Immature natural killer cell (primary cell): ENCODE measurements at places on chromosomes 11 and 22.

DNA sequence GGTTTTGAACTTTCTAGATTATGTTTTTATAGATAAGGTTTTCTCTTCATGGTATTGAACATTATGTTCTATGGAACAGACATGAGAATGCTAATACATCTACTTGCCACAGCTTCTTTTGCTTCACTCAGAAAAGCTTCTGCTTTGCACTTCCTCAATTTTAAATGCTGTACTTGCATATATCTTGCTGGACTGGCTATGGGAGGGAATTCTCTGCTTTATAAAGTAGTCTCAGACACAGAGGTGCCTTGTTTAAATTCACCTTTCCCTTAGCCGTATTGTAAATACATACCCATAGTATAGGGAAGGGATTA lies 173.9 kb downstream of the DDX10 start:
- no peak for DNase-seq

DNA sequence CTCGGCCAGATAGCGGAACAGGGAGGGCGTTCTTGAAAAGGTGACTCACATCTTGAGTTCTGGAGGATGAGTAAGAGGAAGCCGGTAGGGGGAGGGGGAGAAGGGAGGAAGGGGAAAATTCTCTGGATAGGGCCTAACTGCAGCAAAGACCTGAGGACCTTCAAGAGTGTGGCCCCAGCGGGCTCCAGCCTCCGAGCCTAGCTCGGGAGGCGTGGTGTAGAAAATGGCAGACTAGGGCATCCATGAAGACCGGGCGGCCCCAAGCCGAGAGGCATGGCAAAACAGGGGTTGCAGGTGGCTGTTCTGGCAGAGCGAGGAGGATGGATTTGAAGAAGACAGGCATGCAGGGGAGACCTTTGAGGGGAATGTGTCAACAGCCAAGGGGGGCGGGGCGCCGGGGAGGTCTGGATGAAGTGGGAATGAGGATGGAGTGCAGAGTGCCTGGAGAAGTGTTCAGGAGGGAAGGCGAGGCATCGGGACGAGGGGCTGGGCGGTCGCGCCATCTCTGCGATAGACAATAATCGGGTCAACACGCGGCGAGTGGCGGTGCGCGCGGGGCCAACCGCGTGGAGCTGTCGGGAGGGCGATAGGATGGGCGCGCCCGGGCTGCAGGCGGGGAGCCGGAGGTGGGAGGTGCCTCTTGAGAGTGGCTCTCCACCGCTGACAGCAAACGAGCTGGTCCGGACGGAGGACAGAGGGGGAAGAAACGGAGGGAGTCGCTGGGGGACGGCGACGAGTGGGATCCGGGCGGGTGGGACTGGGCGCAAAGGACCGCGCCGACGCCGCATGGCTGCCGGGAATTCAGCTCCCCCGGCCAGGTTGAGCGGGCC lies 40.0 kb upstream of the CREB3L1 start:
- peak; percentile 18 for DNase-seq

- DNase-seq: no peak
Measured at GRCh38 chr22:38754751-38755154, 1.0 kb downstream of the SUN2 start.

- peak; percentile 50 for DNase-seq
Measured at GRCh38 chr22:36194971-36195370, 6.6 kb downstream of the APOL4 start.

GRCh38 chr11:118914987-118915386 lies 10.7 kb downstream of the BCL9L start:
- DNase-seq: peak; percentile 53

DNA sequence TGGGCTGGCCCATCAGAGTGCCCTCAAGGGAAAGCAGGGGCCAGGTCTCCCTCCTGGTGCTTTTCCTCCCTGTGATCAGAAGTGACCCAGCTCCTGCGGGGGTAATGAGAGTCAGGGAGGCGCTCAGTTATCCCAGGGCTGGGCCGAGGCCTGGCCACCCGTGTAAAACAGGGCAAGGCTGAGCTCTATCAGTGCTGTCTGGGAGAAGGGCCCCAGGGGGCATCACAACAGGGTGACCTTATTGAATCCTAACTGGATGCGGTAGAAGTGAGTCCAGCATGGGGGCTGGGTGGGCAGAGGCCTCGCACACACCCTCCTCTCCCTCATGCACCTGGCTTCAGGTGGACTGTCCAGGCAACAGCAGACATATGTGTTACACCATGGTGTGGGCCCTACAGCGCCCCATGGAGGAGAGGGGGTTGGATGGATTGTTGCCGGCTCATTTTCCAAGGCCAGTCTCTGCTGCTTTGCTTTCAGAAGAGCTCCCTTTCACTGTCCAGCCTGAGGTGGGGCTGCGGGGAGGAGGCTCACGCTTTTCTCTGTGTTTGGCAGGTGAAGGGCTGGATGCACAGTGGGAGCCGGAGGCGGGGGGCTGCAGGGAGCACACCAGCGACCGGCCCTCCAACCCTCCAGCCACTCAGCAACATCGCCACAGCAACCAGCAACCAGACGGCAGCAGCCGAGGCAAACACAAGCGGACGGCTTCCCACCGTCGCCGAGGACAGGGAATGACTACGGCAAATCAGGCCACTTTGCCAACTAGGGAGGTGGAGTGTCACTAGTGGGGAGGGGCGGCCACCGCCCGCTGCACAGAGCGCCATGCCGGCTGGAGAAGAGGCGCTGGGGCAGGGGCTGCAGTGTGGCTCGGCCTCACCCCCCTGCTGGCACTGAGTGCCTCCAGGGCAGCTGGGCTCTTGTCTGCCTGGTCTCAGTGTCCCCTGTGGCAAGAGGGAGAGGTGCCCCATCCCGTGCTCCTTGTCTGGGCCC lies 24.7 kb downstream of the GNAZ start:
- no peak for DNase-seq

DNA sequence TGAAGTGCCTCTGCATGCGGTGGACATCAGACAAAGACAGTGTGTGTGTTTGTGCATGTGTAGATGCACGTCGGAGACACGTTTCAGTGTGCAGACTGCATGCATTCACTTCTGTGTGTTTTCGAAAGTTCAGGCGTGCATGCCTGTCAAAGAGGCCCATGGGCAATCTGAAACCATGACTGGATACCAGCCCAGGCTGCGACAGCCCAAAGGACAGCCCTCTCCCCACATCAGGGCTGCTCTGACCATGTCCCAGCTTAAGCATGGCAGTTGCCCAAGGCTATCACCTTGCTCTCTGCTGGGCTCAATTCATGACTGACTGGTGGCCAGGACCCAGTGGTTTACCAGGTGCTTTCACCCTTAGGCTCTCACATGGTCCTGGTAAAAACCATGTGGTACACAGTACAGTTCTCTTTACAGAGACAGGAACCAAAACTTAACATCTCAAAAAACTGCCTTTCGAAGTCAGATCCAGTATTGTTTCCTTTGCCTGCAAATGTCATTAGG lies 423.7 kb upstream of the CADM1 start:
- no peak for DNase-seq

DNA sequence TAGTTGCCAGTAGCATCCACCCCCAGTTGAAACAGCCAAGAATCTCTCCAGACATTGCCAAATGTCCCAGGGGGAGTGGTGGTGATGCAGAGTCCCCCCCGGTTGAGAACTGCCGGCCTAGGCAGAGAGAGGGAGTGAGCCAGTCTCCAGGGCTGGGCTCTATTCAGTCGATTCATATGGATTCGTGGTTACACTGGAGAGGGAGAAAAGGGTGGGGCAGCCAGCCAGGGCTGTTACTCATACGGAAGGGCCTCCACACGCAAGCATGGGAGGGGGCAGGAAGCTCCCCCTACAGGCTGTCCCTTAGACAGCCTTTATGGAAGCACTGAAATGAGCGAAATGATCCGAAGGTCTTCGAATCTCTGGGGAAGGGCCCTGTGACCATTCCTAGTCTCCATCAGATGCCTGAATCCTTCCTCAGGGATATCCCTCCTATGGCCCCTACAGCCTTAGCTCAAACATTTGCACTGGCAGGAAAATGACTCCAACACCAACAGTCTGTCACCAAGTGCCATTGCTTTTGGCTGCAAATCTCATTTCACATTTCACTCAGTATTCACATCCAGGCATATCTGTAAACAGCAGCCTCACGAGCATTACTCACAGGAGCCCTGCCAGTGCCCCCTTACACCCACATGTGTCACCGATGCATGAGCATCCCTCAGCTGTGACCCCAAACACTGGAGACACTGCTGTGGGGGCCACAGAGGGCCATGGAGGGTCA lies 18.4 kb upstream of the TLCD5 start:
- no peak for DNase-seq

GRCh38 chr11:70456921-70457532 lies 58.7 kb downstream of the CTTN start:
- no peak for DNase-seq

DNA sequence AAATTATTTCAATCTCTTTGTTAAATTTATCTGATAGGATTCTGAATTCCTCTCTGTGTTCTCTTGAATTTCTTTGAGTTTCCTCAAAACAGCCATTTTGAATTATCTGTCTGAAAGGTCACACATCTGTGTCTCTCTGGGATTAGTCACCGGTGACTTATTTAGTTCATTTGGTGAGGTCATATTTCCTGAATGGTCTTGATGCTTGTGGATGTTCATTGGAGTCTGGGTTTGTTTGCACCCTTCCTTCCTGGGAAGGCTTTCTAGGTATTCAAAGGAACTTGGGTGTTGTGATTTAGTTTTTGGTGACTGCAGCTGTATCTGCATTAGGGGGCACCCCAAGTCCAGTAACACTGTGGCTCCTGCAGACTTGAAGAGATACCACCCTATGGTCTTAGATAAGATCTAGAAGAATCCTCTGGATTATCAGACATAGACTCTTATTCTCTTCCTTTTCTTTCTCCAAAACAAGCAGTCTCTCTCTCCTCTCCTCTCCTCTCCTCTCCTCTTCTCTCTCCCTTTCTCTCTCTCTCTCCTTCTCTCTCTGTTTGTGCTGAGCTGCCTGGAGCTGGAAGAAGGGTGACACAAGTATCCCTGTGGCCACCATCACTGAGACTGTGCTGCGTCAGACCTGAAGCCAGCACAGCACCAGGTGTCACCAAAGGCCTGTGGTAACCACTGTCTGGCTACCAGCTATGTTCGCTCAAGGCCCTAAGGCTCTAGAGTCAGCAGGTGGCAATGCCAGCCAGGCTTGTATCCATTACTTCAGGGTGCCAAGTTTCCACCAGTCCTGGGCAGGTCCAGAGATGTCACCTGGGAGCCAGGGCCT lies 3.3 kb upstream of the HEPN1 start:
- DNase-seq: no peak

GRCh38 chr11:11420191-11420898 lies 67.3 kb upstream of the CSNK2A3 start:
- no peak for DNase-seq

GRCh38 chr11:128506999-128507611 lies 80.3 kb downstream of the ETS1 start:
- DNase-seq: peak; percentile 36

GRCh38 chr22:49770547-49771265 lies 57.0 kb downstream of the BRD1 start:
- no peak for DNase-seq

DNA sequence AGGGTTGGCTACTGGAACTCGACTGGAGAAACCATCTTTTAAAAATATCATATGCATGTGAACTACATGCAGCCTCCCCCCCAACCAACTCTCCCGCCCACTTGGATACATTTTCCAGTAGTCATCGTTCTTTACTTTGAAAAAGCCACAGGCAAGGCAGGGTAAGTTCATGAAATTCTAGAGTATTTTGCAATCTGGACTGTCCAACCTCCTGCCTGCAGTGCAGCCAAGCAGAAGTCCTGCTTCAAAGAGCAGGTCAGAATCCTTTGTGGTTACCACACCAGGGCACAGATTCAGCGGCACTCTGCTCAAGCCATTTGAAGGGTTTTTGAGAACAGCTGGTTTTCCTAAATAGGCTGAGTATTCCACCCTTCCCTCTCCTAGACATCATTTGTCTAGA lies 12.1 kb downstream of the ELF5 start:
- DNase-seq: no peak

DNA sequence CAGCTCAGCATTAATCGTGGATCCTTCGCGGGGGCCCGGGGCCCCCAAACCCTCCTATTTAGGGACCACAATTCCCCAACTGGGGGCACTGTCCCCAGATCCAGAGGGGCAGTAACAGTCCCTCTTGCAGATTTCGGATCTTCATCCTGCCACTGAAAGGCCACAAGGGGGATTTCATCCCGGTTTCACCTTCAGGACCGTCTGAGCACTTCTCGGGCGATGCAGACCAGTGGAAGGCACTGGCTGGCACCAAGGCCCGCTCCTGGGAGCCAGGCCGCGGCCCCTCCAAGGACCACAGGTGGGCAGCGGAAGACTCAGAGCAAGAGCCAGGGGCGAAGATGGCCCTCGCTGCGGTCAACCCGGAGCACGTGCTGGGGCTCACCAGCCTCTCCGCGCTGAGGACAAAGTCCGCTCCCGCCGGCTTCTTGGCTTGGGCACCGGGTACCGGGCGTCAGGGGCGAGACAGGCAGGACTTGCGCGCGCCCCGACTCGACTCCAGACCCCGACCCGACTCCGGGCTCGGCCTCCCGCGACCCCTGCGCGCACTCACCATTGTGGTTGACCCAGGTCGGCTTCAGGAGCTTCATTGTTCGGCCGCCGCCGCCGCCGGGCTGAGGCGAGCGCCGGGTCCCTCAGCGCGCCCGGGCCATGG lies 517 bp downstream of the HIRA start:
- DNase-seq: peak; percentile 50

DNA sequence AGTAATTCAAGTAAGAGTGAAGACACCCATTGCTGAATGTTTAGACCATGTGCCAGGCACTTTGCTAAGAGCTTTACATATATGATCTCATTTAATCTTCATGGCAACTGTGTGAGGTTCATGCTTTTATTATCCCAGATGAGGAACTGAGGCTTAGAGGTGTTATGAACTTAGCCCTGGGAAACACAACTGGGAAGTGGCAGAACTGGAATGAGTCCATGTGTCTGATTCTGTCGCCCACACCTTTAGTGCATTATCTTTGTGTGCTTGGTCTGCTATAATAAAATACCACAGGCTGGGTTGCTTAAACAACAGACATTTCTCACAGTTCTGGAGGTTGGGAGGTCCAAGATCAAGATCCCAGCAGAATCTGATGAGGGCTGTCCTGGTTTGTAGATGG lies 108.7 kb upstream of the PLET1 start:
- no peak for DNase-seq

DNA sequence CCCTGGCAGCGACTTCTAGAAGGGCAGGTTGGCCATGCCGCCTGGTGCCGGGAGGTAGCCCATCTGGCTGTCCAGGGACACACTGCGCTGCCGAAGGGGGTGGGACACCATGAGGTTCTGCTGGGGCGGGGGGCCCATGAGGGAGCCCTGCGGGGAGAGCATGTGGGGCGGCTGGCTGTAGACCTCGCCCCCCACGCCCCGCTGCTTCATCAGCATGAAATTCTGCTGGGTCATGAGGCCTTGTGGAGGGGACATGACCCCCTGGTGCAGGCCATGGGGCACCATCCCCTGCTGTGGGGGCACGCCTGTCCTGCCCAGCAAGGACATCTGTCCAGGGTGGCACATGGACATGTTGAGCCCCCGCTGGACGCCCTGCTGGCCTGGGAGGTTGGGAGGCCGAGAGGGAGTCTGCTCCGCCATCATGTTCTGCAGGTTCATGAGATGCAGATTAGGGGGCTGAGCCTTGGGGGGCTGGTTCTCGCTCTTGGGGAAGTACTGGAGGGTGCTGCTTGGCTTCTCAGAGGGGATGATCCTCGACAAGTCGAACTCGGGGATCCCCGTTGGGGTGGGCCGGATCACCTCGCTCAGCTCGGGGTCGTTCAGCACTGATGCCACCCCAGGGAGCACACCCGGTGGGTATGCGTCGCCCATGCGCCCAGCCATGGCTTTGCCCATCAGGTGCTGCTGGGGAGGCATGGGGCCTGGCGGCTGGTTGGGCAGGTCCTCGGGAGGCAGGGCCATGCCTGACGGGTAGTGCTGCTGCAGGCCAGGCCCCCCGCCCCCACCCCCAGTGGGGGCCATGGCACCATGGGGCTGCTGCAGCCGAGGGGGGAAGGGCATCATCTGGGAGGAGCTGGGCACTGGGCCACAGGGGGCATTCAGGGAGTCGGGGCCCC lies 15.0 kb downstream of the CXCR5 start:
- DNase-seq: no peak
